Coronary artery (tissue), 2 donors: ENCODE measurements at places on chromosomes 1 and 21.

- DNase-seq: no peak
Observed at GRCh38 chr21:34970566-34970965, 78.5 kb downstream of the RUNX1 start.

- DNase-seq: no peak
Observed at GRCh38 chr1:100309863-100310262, 42.4 kb upstream of the CDC14A start.

- no peak for DNase-seq
Observed at GRCh38 chr1:179761296-179761695, 18.2 kb downstream of the FAM163A start.

DNA sequence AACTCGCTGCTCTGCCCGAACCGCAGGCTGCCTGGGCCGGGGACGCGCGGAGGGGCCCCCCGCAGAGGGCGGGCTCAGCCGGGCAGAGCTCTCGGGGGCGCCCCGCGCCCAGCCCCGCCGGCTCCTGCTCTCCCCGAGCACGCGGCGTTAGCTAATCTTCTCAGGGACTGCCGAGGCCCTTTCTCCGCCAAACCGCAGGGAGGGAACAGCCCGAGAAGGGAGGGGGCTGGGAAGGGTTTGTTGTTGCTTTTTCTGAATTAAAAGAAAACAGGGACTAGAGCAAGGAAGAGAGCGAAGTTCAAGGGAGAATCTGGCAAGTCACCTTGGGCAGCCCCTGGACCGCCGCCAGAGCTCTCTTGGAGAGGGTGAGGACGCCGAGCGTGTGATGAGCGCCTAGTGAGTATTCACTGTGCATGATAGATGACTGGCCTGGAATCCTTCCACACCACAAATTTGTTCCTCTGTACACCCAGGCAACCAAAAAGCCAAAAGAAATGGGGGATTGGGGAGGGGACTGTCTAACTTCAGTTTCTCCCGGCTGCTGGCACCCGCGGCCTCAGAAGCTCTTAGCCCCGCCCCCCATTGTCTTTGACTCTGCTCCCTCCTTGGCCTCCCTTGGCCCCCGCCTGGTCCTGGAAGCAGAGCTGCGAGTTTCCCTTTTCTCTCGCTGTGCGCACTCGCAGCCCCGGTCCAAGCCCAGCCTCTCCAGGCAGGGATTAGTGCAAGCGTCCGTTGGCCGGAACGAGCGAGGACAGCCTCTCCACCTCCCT, 19.7 kb upstream of the LMX1A start:
- DNase-seq: peak; percentile 89

GRCh38 chr1:92211166-92211565, 6.5 kb upstream of the C1orf146 start:
- DNase-seq: no peak

- DNase-seq: no peak
Observed at GRCh38 chr1:204443260-204443619, 31.6 kb upstream of the PPP1R15B start.

DNA sequence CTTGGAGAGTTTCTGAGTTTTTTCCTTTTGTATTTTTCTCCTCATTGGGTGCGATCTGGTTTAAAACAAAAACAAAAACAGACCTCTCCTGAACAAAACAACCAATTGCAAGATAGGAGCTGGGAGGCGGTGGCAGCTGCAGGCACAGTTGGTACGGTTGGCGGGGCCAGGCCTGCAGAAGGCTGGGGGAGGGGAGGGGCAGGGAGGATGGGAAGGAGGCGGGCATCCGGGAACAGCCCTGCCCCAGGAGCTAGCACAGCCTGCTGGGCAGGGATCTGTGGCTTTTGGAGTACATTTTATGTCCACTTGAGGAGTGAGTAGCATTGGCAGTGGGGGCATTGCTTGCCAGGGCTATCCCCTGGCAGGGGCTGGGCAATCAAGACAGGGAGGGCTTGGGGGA, 5.2 kb downstream of the CAPN9 start:
- no peak for DNase-seq

DNA sequence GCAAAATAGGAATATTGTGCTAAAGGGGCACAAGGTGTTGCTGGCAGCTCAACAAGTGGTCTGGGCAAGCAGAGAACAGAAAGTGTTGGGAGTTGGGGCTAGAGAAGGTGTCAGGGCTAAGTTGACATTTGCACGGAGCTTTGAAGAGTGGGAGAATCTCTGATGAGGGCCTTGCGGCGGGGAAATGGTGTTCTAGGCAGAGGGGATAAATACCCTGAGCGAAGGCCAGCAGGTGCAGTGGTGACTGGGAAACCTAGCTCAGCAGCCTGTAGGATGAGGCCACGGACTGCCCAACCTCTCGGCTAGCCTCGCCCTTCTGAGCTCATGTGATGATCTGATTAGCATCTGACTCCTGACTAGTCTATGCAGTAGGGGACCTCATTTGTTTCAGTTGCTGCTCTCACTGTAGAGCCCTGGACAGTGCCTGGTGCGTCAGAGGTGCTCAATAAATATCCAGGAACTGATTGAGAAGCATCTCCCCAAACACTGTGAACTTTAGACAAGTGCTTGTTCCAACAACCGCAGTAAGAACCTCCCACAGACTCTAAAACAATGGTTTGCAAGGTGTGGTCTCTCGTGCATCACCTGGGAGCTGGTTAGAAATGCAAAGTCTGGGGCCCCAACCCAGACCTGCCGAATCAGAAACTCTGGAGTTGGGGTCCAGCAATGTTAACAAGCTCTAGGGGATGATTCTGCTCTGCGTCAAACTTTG, 1.0 kb upstream of the FOXO6 start:
- peak; percentile 68 for DNase-seq

DNA sequence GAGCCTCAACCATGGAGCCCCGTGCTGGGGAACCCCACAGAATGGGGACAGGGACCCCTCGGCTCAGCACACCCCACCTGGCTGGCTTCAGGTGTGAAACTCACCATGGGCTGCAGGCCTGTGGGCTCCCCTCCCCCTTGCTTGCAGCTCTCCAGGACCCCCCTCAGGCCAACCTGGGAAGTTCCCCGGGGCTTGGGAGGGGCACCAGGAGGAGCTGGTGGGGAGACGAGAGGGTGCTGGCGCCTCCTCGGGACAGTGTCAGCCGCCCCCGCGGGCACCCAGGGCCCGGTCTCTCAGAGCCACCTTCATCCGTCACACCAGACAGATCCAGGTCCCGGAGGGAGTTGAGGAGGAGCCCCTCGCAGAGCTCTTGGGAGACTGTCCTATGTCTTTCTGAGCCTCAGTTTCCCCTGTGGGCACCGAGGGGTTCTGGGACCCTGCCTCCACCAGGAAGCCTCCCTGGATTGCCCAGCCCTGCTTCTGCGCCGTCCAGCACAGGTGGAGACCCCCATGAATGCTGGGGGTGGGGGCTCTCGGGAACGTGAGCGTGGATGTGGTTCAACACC, 657 bp upstream of the TNFRSF18 start:
- no peak for DNase-seq

- no peak for DNase-seq
Observed at GRCh38 chr21:35683664-35684304, 376.5 kb downstream of the SETD4 start.

- DNase-seq: no peak
Observed at GRCh38 chr1:36963006-36963405, 71.3 kb downstream of the GRIK3 start.

DNA sequence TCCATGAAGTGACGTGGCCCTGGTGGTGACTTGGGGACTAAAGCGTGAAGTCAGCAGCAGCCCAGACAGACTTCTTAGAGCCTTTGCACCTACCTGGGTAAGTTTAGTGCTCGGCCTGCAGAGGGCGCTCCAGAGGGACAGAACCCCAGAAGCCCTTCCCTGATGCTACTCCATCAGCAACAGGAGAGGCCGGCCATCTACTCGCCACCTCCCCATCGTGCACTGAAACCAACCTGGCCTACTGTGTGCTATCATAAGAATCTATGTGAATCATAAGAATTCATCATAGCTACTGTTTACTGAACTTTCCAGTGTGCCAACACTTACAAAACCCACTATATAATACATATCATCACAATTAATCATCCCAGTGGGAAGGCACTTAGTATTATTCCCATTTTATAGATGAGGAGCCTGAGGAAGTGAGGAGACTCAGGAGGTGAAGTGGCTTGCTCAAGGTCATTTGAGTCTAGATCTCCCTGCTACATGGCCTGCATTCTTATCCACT, 7.9 kb upstream of the EDN2 start:
- no peak for DNase-seq

DNA sequence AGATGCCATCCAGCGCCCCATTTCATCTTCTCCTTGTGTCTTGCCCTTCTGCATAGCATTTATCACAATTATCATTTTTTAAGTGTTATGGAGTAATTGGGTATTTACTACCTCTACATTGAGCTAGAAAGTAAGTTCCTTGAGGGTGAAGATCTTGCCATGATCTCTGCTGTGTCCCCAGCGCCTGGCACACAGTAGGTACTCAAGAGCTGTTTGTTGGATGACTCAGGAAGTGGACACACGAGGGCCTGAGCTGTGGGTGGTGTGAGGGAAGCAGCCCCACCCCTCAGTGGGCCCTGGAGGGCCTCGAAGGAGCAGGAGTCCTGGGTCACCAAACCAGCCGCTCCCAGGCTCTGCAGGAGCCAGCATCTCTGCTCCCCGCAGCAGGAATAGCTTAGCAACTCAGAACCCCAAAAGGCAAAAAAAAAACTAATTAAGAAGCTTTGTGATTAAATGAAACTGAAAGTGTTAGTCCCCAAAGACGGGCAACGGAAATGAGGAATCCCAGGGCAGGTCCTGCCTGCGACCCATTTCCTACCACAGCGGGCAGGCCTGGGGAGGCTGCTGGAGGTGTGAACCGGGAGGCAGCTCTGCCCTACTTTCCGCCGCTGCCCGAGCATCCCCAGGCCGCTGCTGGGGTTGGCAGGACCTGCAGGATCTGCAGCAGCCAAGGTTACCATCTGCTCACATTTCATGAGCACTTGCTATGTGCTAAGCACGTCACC, 87.7 kb downstream of the LACTBL1 start:
- no peak for DNase-seq

DNA sequence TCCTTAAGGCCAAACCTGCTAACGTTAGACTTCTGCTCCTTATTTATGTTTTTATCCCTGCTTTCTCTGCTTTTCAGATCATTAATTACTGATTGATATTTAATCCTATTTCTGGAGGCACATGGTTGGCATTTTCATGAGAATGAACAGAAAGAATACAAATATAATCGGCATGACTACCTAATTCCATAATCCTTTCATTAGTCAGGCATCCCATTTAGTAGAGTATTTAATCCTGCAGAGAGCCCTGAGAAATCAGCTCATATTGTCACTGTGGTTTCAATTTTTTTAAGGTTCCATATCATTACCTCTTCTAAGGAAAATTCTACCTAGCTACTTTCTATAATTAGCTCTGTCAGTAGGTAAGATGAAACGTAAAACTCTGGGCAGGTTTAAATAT, 238.8 kb downstream of the NCAM2 start:
- no peak for DNase-seq

DNA sequence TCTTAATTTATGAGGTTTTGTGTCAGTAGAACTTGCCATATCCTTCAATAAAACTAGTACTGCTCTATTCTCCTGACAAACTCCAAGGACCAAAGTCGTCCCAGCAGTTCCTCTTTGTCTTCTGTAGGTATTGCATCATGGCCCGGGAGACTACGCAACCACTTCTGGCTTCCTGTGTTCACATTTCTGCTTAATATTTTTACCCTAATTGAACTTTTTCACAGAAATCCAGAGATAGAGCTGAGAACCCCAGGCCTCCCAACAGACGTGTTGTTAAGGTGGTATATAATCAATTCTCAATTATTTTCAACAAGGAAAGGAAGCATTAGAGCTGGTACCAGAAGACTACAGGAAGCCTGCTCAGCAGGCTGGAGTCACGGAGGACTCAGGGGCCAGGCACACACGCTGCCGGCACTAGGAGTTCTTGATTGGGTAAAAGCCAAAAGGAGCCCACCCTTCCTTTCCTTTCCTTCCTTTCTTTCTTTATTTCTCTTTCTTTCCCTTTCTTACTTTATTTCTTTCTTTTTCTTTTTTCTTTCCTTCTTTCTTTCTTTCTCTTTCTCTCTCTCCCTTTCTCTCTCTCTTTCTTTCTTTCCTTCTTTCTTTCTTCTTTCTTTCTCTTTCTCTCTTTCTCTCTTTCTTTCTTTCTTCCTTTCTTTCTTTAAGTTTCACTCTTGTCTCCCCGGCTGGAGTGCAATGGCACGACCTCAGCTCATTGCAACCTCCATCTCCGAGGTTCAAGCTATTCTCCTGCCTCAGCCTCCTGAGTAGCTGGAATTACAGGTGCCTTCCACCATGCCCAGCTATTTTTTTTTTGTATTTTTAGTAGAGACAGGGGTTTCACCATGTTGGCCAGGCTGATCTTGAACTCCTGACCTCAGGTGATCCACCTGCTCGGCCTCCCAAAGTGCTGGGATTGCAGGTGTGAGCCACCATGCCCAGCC, 173.7 kb downstream of the ZBTB18 start:
- no peak for DNase-seq

DNA sequence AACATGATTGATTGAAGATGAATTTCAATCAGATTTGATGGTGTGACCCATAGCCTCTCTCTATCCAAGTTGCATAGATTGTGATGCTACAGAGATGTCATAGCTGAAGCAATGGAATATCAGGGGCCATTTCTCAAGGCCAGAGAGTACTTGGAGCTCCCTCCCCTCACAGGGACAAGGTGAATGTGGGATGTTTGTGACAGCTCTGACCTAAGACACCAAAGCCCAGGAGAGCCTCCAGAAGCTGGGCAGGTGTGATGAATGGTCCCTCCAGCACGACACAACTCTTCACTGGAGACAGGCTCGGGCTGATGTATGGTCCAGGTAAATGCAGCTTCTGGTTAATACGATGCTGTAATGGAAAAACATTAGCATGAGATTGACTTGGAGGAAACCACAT, 101.0 kb upstream of the ZC3H12A start:
- no peak for DNase-seq

DNA sequence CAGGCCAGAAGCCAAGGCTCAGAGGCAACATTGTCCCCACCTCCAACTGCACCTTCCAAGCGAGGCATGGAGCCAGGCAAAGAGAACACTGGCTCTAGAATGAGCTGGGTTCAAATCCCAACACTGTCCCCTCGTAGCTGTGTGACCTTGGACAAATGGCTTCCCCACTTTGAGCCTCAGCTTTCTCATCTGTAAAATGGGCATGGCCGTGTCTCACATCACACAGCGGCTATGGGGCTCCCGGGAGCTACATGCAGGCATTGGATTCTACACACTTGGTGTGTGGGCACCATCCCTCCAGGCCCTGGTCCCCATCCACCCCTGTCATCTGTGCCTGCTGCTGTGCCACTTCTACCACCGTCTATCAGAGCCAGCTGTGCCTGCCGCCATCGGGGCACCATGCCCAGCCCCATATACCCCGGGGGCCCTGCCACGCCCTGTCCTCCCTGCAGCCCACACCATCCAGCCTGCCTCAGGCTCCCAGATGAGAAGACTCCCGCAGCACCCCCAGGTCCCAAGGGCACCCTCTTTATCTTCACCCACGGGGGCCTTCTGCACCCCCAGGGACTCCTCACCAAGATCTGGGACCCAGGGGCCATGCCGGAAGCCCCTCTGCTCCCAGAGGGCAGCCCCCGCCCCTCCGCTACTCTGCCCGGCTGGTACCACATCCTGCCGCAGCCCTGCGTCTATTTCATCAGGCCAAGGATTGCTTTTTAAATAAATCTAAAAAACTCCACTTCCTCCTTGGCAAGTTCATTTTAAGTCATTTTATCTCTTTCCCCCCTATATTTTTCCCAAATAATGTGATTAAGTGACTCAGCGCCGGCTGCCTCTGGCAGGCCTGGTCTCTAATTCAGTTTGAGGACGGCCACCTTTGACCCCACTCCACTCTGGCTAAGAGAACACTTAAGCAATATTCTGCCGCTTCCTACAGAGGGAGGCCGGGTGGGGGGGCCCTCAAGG, 107.8 kb upstream of the TARDBP start:
- no peak for DNase-seq
